ENCODE measurements at places on chromosomes 1 and 21.

- no peaks in the 10 kb centered on the region for H3K36me3 ChIP-seq
- no peak overlapping the region for H3K4me3 ChIP-seq
- no peak for DNase-seq
- no peaks in the 10 kb centered on the region for H3K27me3 ChIP-seq
- H3K4me1 ChIP-seq, result no peaks in the 10 kb centered on the region
- H3K27ac ChIP-seq, result no peak overlapping the region
Measured at GRCh38 chr1:55781003-55781402, 565.8 kb upstream of the USP24 start.

DNA sequence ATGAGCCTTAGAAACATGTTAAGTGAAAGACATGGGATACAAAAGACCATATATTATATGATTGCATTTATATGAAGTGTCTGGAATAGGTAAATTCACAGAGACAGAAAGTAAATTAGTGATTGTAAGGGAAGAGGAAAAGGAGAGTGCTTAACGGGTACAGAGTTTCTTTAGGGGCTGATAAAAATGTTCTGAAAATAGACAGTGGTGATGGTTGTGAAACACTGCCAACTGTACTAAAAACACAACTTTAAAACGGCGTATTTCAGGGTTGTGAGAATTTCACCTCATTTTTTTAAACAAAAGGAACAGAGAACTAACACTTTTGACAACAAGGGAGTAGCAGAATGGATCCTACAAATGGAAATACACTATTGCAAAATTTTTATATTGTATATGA is 13.4 kb downstream of the COP1 start:
- H3K4me1 ChIP-seq, result no peaks in the 10 kb centered on the region
- H3K27me3 ChIP-seq, result no peaks in the 10 kb centered on the region
- no peaks in the 10 kb centered on the region for H3K36me3 ChIP-seq
- DNase-seq, result no peak
- H3K4me3 ChIP-seq, result no peak overlapping the region
- no peak overlapping the region for H3K27ac ChIP-seq

- H3K27me3 ChIP-seq, result no peaks in the 10 kb centered on the region
- no peak overlapping the region for H3K4me3 ChIP-seq
- H3K4me1 ChIP-seq, result no peaks in the 10 kb centered on the region
- H3K36me3 ChIP-seq, result no peaks in the 10 kb centered on the region
- no peak overlapping the region for H3K27ac ChIP-seq
Measured at GRCh38 chr21:38140207-38140903, 116.4 kb upstream of the KCNJ15 start.

- no peak overlapping the region for H3K27ac ChIP-seq
- no peak for DNase-seq
- no peaks in the 10 kb centered on the region for H3K27me3 ChIP-seq
- no peaks in the 10 kb centered on the region for H3K4me1 ChIP-seq
- no peaks in the 10 kb centered on the region for H3K36me3 ChIP-seq
Measured at GRCh38 chr1:223621312-223621734, 44.2 kb downstream of the CAPN8 start.

DNA sequence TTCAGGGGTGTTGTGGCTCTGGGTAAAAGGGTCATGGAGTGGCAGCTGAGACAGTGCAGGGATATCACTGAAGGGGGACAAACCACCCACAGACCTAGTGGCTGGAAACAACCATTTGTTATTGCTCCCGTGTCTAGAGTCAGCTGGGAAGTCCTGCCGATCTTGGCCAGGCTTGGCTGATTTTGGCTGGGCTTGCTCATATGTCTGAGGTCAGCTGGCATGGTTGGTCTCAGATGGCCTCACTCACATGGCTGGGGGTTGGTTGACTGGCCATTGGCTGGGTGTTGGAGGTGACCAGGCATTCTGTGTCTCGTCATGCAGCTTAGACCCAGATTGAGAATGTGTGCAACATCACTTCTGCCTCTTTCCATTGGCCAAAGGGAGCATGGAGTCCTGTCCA is 203.8 kb upstream of the POU3F1 start:
- no peak overlapping the region for H3K27ac ChIP-seq
- no peaks in the 10 kb centered on the region for H3K36me3 ChIP-seq
- peaks cover 14% of the 10 kb centered on the region for H3K27me3 ChIP-seq
- H3K4me3 ChIP-seq, result no peak overlapping the region
- no peak for DNase-seq
- H3K4me1 ChIP-seq, result no peaks in the 10 kb centered on the region

DNA sequence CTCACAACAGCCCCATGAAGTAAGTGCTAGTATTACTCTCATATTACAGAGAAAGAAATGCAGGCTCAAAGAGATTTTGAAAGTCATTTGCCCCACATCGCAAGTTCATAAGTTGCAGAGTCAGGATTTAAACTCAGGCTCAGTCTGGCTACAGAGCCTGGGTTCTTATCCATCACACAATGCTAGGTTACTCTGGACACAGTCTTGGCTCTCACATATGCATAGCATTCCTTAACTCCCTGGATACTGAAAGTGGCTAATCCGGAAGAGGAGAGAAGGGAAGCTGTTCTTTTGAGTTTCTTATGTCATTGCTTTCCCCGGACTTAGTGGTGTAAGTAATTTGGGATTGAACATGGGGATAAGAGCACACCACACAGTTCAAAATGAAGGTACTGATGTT is 357.4 kb upstream of the PLXNA2 start:
- no peak overlapping the region for H3K27ac ChIP-seq
- H3K4me1 ChIP-seq, result no peaks in the 10 kb centered on the region
- 0 out of 2 replicates have a peak, but pooled peaks cover 3% of the 10 kb centered on the region for H3K27me3 ChIP-seq
- no peaks in the 10 kb centered on the region for H3K36me3 ChIP-seq
- H3K4me3 ChIP-seq, result no peak overlapping the region
- DNase-seq, result no peak

DNA sequence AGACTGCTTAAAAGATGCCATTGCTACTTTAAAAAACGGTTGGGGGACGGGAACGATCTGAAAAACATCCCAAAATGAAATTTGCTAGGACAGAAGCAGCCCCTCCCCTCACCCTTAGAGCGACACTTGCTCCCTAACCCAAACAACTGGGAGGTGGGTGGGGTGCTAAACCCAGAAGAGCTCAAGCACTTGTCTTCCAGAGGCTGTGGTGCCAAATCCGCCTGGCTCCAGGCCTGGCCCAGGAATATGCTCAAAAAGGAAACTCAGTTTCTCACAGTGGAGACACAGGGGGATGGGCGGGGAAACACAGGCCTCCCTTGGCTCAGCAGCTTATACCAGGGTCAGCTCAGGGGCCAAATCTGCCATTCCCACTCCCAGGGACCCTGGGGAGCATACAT is 644 bp upstream of the PBXIP1 start:
- peaks cover 40% of the 10 kb centered on the region for H3K4me1 ChIP-seq
- peak overlapping the region; percentile 60 for H3K4me3 ChIP-seq
- peak overlapping the region; percentile 5 for H3K27ac ChIP-seq
- DNase-seq, result no peak

GRCh38 chr1:217953922-217954321 is 322.8 kb downstream of the SPATA17 start:
- H3K4me3 ChIP-seq, result no peak overlapping the region
- DNase-seq, result no peak
- H3K27me3 ChIP-seq, result no peaks in the 10 kb centered on the region
- H3K27ac ChIP-seq, result no peak overlapping the region
- no peaks in the 10 kb centered on the region for H3K4me1 ChIP-seq
- H3K36me3 ChIP-seq, result no peaks in the 10 kb centered on the region

DNA sequence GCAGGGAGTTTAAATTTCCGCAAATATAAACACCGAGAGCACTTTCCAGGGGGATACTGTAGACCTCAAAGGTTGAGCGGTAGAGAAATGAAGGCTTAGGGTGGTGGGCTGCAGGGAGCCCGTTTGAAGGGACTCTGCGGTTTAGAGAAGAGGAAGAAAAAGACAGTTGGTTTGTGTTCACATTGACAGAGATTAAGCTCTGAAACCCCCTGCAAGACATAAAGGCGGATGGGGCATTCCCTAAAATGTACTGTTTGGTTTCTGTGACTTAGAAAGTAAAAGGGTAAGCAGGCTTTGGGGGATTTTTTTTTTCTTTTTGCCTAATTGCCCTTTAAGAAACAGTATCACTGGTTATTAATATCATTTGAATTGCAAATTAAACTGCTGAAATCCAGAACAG is 1.3 kb downstream of the KAZN start:
- H3K27ac ChIP-seq, result no peak overlapping the region
- no peak for DNase-seq
- H3K4me1 ChIP-seq, result no peaks in the 10 kb centered on the region
- H3K36me3 ChIP-seq, result no peaks in the 10 kb centered on the region

- H3K4me1 ChIP-seq, result no peaks in the 10 kb centered on the region
- no peak overlapping the region for H3K27ac ChIP-seq
- no peak overlapping the region for H3K4me3 ChIP-seq
- H3K27me3 ChIP-seq, result no peaks in the 10 kb centered on the region
- DNase-seq, result no peak
- H3K36me3 ChIP-seq, result no peaks in the 10 kb centered on the region
Measured at GRCh38 chr1:205700865-205701401, 20.6 kb upstream of the SLC45A3 start.

GRCh38 chr1:208235356-208235981 is 8.7 kb downstream of the PLXNA2 start:
- no peaks in the 10 kb centered on the region for H3K36me3 ChIP-seq
- H3K27ac ChIP-seq, result no peak overlapping the region
- H3K4me3 ChIP-seq, result no peak overlapping the region
- DNase-seq, result no peak
- H3K27me3 ChIP-seq, result peaks cover 29% of the 10 kb centered on the region

DNA sequence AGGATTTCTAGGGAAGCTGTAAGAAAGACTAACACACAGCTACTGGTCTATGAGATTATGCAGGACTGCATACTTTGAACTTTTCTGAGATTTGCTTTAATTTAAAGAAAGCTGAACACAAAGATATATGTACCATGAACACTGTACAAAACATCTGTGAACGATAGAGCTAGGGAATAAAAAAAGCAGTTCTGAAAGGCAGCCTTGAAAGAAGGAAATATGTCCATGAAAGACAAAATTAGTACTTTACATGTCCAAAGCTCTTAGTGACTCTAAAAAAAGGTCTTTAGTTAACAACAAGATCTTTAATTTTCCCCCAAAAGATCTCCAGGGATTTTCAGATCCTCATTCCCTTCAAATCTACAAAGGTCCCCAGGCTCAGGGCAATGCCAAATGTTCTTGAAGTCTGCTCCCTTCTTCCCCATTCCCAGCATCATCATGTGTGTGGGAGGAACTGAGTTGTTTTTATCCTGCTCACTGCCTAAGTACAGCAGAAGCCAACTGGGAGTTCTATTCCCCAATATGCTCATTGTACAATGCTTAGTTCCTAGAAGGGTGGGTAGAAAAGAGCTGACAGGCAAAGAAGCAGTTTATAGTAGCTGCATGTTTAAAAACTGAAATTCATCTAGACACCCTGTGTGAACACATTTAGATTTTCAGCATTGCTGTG is 60.1 kb upstream of the PTCH2 start:
- no peak overlapping the region for H3K4me3 ChIP-seq
- H3K27ac ChIP-seq, result no peak overlapping the region
- H3K4me1 ChIP-seq, result no peaks in the 10 kb centered on the region
- H3K36me3 ChIP-seq, result no peaks in the 10 kb centered on the region

DNA sequence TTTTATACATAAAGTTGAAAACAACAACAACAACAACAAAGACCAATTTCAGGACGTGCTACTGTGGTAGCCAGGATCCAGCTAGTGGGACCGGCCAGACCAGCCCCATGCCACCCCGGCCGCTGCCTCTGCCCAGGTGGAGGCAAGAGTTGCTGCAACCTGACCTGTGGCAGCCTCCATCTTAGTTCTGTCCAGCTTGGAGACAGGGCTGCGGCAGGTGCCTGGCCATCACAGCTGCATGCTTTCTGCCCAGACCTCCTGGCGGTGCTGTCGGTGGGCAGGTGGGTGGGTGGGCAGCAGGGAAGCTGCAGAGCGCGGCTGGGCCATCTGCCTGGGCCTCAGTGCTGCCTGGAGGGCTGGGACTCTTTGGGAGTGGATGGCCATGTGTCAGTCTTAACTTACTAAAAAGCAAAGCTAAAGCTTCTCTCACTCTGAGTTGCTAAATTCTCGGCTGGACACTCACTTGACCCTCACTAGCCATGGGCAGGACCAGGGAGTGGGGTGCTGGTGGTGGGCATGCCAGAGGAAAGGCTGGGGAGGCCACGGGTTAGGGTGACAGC is 38.6 kb downstream of the KIAA1614 start:
- H3K27ac ChIP-seq, result no peak overlapping the region
- no peaks in the 10 kb centered on the region for H3K4me1 ChIP-seq
- no peak for DNase-seq
- no peaks in the 10 kb centered on the region for H3K27me3 ChIP-seq
- no peak overlapping the region for H3K4me3 ChIP-seq

- no peaks in the 10 kb centered on the region for H3K4me1 ChIP-seq
- no peaks in the 10 kb centered on the region for H3K36me3 ChIP-seq
- no peaks in the 10 kb centered on the region for H3K27me3 ChIP-seq
- no peak overlapping the region for H3K27ac ChIP-seq
- DNase-seq, result no peak
- no peak overlapping the region for H3K4me3 ChIP-seq
Measured at GRCh38 chr1:29630756-29631155, 394.4 kb downstream of the PTPRU start.

- no peak overlapping the region for H3K4me3 ChIP-seq
- peaks cover 11% of the 10 kb centered on the region for H3K4me1 ChIP-seq
- no peak for DNase-seq
Measured at GRCh38 chr1:180522213-180522515, 19.8 kb upstream of the ACBD6 start.

GRCh38 chr1:160951443-160952128 is 3.0 kb downstream of the ITLN2 start:
- H3K36me3 ChIP-seq, result no peaks in the 10 kb centered on the region
- H3K4me1 ChIP-seq, result peaks cover 8% of the 10 kb centered on the region
- no peaks in the 10 kb centered on the region for H3K27me3 ChIP-seq

DNA sequence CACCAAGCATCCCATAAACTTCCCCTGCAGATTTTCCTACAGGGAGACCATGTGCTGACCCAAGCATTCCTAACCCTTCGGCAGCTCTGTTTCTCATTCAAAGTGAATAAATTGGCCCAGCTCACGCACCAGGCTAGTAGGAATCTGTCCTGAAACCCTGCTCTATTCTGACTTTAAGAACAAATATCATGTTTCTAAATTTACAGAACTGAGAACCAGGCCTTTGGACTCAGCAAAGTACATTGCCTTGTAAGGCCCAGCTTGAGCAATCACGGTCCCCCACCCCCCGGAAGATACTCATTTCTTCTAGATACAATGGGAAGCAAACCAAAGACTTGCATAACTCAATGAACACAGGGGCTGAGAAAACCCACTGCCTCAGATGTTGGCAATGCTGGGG is 160.1 kb upstream of the NFIA start:
- H3K4me1 ChIP-seq, result no peaks in the 10 kb centered on the region
- H3K36me3 ChIP-seq, result no peaks in the 10 kb centered on the region
- no peak overlapping the region for H3K27ac ChIP-seq
- no peaks in the 10 kb centered on the region for H3K27me3 ChIP-seq
- no peak overlapping the region for H3K4me3 ChIP-seq

Data from HCT116 (cell line).